ENCODE measurements at places on chromosomes 3 and 15. TPM values are rescaled to one million over a fixed set of nuclear protein-coding genes. Genes with fewer than 3 reads are reported as not detected.

GRCh38 chr3:12559520-12559919, 2.6 kb downstream of the MKRN2 start:
- DNase-seq: no peak

Gene ALS2CL
- total RNA-seq: 32.5 TPM

Gene PCYT1A
- 116 TPM for total RNA-seq

DNA sequence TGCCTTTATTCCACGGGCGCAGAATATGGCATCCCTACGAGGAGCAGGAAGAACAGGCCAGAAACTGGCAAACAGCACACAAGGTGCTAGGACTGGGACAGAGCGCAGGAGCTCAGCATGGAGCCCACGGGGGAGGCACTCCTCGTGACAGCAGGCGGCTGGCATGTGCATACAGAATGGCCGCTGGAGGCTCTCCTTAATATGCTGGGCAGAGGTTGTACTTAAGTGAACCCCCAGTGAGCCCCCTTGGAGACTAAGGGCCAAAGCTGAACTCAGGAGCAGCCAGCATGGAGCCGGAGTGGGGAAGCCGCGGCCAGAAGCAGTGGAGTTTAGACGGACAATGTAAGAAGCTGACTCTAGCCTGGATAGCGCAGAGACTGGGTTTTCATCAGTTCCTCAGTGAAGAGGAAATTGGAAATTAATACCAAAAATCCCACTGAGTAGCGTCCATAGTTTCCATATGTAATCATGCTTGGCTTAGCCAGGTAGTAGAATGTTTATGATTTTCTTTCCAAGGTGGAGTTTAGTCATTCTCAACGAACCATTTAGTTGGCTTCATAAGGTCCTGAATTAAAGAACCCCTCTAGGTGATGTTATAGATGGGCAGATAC, 69.4 kb downstream of the EPHB3 start:
- DNase-seq: no peak

Gene FOXB1
- not detected for total RNA-seq

GRCh38 chr3:193590088-193590856, 2.7 kb upstream of the OPA1 start:
- DNase-seq: no peak

Data from cardiac septum (tissue), 1 donor.